ENCODE measurements at places on chromosomes 2 and 18. TPM values are rescaled to one million over a fixed set of nuclear protein-coding genes. Genes with fewer than 3 reads are reported as not detected.

Gene TMEM37
- 2.8 TPM for total RNA-seq

DNA sequence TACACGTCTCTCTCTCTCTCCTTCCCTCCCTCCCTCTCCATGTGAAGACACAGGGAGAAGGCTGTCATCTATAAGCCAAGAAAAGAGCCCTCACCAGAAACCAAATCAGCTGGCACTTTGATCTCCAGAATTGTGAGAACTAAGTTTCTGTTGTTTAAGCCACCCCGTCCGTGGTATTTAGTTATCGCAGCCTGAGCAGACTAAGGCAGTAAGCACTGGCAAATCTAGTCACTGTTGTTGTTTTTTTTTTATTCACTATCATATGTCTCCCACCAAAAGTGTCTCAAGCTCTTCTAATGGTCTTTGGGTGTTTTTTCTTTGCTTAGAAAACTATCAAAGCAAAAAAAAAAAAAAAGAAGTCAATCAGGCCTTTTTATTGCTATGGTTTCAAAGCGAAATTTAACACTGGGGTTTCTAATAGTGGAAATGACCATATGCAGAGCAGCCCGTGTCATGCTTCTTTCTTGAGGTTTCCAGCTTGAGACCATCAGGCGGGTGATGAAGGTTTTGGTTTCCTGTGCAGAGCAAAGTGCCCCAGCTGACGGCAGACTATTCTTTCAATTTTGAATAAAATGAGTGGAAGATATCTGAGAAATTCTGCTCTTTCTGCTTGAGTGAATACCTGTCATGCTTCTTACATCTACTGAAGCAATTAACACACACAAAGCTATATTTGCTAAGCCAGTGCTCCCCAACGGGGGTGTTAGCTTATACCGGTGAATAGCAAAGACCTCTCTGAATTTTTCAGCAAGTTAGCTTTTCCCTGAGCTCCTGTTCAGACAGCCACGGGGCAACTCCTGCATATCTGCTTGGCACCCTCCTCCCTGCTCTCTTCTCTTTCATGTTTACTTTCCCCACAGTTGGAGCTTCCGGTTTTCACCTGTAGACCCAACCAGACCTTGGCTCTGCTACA, 394.1 kb upstream of the ATP5MC3 start:
- DNase-seq = no peak

Gene ALLC
- not detected for total RNA-seq

- DNase-seq = no peak
Observed at GRCh38 chr2:138823666-138824065, 43.5 kb upstream of the NXPH2 start.

DNA sequence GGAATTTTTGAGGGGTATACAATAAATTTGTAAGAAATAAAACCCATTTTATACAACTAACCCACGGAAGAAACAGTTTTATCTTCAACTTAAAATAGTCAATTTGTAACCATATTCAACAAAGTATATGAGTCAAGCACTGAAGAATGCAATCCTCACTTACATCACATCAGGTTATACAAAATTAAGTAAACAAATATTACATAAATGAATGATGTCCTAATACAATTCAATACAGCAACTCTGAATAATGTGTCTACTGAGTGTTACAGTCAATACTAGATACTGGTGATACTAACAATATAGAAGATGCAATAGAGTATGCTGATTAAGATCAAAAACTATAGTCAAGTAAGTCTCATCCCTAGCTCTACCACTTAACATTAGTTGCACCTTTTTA, 58.6 kb downstream of the FANCL start:
- DNase-seq = no peak

DNA sequence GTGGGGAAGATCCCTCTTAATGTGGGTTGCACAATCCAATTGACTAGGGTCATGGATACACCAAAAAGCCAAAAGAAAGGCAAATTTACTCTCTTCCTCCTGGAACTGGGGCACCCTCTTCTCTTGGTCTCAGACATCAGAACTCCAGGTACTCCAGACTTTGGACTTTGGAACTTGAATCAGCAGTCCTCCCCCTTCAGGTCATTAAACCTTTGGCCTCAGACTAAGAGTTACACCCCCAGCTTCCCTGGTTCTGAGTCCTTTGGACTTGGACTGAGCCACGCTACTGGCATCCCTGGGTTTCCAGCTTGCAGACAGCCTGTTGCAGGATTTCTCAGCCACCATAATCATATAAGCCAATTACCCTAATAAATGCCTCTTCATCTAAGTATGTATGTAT, 50.8 kb upstream of the KIF5C start:
- no peak for DNase-seq

Gene FN1
- 63.5 TPM for total RNA-seq

GRCh38 chr2:137992039-137992646, 27.9 kb downstream of the HNMT start:
- DNase-seq = no peak

Gene TFCP2L1
- total RNA-seq = 31.8 TPM

Gene CHST10
- total RNA-seq = 0.66 TPM

DNA sequence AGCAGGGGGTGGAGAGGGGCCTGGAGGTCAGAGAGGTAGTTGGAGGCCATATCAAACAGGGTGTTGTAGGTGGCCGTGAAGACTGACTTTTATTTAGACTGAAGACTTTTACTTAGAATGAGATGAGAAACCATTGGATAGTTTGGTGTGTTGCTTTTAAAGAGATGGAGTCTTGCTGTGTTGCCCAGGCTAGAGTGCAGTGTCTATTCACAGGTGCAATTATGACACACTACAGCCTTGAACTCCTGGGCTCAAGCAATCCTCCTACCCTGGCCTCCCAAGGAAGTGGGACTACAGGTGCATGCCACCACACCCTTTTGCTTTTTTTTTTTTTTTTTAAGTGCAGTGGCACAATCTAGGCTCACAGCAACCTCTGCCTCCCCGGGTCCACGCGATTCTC, 2.5 kb upstream of the LRPPRC start:
- DNase-seq = no peak

- DNase-seq = no peak
Observed at GRCh38 chr2:127703282-127703681, 2.0 kb downstream of the SFT2D3 start.

- no peak for DNase-seq
Observed at GRCh38 chr2:238267341-238267710, 21.1 kb downstream of the PER2 start.

DNA sequence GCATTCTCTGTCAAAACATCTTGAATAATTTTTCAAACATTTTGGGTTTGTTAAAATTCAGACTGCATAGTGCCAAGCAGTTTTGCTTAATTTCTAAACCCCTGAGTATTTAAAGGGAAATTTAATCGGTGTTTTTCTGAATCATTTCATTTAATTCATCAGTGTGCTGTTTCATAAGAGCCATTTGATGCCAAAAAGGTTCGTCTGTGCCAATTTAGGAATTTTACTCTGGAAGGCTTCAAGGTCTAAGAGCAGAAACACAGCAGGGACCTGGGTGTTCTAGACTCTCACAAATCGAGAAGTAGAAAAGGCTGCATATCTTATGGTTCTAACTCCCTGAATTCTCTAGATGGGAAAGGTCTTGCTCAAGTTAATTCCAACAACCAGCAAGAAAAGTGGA, 311.9 kb upstream of the NT5C1B start:
- no peak for DNase-seq

Gene CCDC93
- 11.8 TPM for total RNA-seq

Gene PSMA8
- total RNA-seq = not detected

- DNase-seq = no peak
Observed at GRCh38 chr18:33745151-33745795, 167.3 kb downstream of the ASXL3 start.

GRCh38 chr2:193562031-193562430, 1367.3 kb upstream of the TMEFF2 start:
- DNase-seq = no peak

Gene FBXO48
- 1.7 TPM for total RNA-seq

DNA sequence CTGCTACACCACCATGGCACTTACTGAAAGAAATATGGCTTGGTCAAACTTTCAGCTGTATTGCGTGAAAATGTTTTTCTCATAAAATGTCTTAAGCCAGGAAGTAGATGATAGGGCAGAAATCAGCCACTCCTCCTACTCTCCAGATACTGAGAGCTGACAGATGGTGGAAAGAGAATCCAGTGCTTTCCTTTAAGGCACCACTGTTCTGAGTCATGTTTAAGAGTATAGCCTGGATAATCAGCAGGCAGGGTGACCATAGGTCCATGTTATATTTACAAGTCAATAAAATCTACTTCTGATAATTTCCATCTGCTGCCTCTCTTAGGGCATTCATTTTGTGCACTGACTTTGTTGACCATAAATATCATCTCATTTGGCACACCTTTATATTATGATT, 21.9 kb downstream of the ARPC2 start:
- no peak for DNase-seq

GRCh38 chr2:5391362-5391761, 300.8 kb upstream of the SOX11 start:
- DNase-seq = no peak

GRCh38 chr2:175729049-175729706, 272.9 kb downstream of the LNPK start:
- DNase-seq = no peak

GRCh38 chr18:68660354-68661183, 54.3 kb downstream of the TMX3 start:
- DNase-seq = no peak

- DNase-seq = no peak
Observed at GRCh38 chr18:3027370-3027891, 14.5 kb upstream of the LPIN2 start.

DNA sequence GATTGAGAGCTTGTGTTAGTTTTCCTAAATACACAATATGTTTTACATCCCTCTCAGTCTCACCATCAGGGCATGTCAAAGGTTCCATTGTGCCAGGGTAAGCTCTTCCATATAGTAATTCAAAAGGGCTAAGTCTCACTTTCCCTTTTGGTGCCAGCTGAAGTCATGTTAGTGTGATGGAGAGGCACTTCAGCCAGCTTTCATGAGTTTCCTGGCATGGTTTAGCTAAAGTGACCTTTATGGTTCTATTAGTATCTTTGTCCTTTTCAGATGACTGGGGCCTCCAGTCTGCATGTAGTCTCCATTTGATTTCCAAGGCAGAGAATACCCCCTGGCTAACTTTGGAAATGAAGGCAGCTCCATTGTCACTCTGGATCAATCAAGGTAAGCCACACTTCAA, 27.2 kb downstream of the NAT8 start:
- no peak for DNase-seq

- DNase-seq = no peak
Observed at GRCh38 chr2:36339607-36340218, 15.9 kb upstream of the CRIM1 start.

Gene UGT1A9
- total RNA-seq = not detected

DNA sequence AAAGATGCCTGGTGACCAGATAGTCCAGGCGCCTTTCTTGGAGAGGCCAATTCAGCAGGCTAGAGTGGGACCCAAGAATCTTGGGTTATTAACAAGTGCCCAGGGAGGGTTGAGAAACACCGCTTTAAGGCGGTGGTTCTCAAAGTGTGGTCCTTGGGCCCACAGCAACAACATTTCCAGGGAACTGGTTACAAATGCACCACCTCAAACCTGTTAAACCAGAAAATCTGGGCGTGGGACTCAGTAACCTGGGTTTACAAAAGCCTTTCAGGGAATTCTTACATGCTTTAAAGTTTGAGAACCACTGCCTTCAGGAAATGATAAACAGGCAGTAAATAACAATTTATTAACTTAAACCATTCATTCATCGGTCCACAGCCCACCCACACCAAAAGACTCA, 92.5 kb downstream of the SP3 start:
- no peak for DNase-seq

GRCh38 chr2:144163592-144163991, 356.3 kb downstream of the ZEB2 start:
- DNase-seq = no peak

Gene MEX3C
- 29.7 TPM for total RNA-seq

Gene CD302
- 17.9 TPM for total RNA-seq

Gene TRMT61B
- 8.3 TPM for total RNA-seq

Gene CETN1
- not detected for total RNA-seq

DNA sequence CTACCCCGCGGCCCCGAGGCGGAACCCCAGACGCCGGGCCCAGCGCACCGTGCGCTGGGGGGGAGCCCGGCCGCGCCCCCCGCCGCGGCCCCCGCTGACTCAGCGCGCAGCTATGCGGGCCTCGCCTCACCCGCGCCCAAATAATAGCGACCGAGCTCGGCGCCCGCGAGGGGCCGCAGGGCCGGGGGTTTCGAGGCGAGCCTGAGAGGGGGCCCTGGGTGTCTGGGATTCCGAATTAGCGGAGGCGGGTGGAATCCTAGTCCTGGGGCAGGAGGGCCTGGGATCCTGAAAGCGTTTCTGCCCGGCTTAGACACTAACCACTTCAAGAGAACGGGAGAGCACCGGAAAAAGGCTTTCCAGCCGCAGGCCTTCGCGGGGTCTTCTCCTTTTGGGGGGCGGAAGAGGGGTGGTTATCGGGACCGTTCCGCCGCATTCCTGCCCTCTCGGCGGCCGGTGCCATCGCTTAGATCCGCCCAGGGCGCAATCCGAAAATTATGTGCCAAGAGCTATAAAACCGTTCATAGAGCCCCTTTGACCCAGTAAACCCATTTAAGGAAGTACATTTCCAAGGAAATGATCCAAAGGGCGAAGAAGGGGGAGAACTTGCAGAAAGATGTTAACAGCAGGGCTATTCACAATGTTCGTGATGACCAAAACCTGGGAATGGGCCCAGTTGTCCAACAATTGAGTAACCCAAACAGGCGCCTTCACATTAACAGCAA, 681 bp upstream of the ROCK2 start:
- peak; percentile 88 for DNase-seq

GRCh38 chr2:25000503-25001324, 29.0 kb upstream of the DNAJC27 start:
- DNase-seq = peak; percentile 56

DNA sequence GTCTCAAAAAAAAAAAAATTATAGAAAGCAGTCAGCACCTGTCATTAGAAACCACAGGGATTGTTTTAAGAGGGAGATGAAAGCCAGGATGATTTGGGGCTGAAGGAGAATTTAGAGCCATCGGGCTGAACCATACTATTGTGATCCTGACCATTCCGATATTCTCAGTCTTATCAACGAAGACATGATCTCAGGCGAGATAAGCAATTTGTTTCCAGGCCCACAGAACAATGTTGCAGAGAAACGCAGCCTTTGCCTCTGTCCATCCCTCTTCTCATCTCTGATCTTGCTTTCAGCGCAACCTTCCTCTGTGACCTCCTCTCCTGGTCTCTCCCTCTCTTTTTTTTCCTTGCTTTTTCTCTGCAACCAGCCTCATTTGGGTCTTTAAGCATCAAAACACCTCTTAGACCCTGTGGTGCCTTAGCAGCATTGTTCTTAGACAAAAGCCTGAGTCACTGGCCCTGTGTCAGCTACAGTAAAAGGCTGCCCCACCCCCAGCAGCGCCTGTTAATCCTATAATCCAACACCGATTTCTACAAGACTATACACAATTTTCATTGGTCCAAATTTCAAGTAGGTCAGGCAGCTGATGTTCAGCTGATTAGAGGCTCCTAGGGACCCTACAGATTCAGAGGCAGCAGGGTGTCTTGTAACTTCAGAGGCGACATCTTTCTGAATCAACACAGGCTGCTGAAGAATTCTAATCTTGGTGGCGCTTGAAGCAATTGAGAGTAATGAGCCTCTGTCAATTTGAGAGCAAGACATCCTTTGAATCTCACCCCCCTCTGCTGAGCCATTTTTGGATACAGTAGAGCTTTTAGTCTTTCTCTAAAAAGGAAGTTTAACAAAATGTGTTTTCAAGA, 206.0 kb downstream of the NCK2 start:
- no peak for DNase-seq

Measured in lower leg skin (tissue), 4 donors.